Activated T-cell treated with anti-CD3 and anti-CD28 coated beads for 24 hours (primary cell): ENCODE measurements at places on chromosomes 13 and 19.

GRCh38 chr13:27360562-27360961 lies 63.9 kb upstream of the GTF3A start:
- no peak for DNase-seq

DNA sequence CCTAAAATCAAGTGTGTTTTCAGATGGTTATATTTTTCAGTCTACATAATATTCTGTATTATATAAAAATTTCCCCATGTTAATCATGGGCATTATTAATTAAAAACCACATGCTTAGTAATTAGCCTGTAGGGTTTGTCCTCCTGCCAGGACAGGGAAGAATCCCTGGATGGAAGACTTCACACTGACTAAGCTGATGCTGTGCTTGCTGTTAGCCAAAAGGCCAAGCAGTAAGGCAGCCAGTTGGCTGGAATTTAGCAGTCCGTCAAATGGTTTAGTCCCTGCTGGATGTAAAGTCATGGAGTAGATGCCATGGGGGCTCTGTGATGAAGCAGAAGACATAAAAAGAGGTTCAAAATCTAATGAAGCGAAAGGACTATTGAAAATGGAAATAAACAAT lies 168.0 kb upstream of the OBI1 start:
- no peak for DNase-seq

GRCh38 chr19:18306209-18306887 lies 16.5 kb downstream of the LSM4 start:
- DNase-seq: no peak

GRCh38 chr13:62846302-62846701 lies 1430.7 kb upstream of the PCDH20 start:
- DNase-seq: no peak

GRCh38 chr19:16467581-16467980 lies 4.2 kb downstream of the EPS15L1 start:
- DNase-seq: no peak

DNA sequence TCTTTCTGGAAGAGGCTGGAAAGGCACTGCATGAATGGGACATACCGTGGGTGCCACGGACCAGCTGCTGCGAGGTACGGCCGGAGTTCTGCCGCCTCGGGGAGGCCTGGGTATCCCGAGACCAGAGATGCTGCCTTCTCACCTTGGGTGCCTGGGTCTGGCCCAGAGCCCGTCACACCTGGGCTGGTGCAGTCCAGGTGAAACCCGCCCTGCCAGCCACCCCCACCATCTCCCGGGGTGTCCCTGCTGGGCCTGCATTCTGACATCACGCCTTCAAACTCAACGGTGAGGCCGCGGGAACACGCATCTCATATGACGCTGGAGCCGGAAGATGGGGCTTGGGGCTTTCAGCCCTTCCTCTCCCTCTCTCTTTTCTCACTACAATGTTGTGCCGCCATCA lies 98.0 kb downstream of the GADD45B start:
- DNase-seq: no peak

- no peak for DNase-seq
These were observed 49.3 kb downstream of the NDFIP2 start for GRCh38 chr13:79530270-79530669.

DNA sequence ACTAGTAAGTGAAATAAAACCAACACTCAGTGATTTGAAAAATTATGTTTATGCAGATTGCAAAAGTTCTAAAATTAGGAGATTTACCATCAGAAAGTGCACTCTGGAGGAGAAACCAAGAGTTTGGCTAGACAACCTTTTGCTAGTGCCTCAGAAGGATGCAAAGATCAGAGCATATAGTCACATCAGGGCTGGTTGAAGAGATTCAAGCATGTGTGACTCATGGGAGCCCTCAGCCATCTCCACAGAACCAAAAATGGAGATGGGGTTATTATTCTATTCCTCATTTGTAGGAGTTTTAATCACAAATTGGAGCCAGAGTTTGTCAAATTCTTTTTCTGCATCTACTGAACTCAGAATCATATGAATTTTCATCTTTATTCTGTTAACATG lies 32.9 kb upstream of the OXGR1 start:
- no peak for DNase-seq

- DNase-seq: no peak
These were observed 343.6 kb downstream of the FGF9 start for GRCh38 chr13:22014469-22014868.

GRCh38 chr13:35712907-35713761 lies 236.6 kb upstream of the MAB21L1 start:
- DNase-seq: no peak

DNA sequence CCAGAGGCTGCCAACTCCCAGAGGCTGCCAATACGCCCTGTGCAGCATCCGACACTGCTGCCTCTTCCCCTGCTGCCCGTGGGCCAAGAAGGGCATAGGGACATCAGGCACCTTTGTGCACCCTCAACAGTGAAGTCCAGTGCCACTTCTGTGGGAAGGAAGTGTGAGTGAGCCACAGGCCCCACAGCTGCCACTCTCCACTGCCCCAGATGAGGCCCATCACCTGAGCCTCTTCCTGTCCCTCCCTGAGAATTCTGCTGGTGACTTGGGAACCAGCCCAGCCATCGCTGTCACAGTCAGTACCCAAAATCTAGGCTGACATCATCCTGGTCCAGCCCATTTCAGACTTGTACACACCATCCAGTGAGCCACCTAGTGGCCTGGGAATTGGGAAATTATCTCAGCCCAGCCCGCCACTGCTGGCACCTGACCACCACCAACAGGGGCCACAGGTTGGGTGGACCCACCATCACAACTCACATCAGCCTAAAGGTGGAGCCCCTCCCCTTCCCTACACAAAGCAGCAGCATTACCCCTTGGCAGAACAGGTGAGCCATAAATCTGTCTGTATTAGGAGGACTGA lies 733.9 kb upstream of the KLHL1 start:
- no peak for DNase-seq
